A549 treated with ZK216348 at 1 μM for 4 hours (cell line): ENCODE measurements at places on chromosomes 12 and 14. TPM values are rescaled to one million over a fixed set of nuclear protein-coding genes. Genes with fewer than 3 reads are reported as not detected.

Gene MFAP5
- 0.14 TPM in 1 of 5 replicates, not detected in the others for total RNA-seq

Gene OR4K1
- total RNA-seq = not detected in 5 replicates

Gene DPPA3
- not detected in 5 replicates for total RNA-seq

Gene FAM234B
- total RNA-seq = 2.8 to 4.9 TPM (median 4.5 TPM) in 5 replicates

Gene TRMT5
- total RNA-seq = 10.1 to 19.1 TPM (median 14.9 TPM) in 5 replicates

Gene RIMBP2
- not detected in 5 replicates for total RNA-seq

Gene KRT2
- not detected in 5 replicates for total RNA-seq

Gene SLC6A12
- 0.50 to 1.5 TPM (median 0.55 TPM) in 5 replicates for total RNA-seq

Gene NOVA1
- 3.5 to 7.6 TPM (median 4.8 TPM) in 5 replicates for total RNA-seq

Gene GDF3
- total RNA-seq = not detected in 5 replicates

Gene PITPNM2
- total RNA-seq = 9.6 to 24.8 TPM (median 20.2 TPM) in 5 replicates
